ENCODE measurements at places on chromosomes 7 and 10. TPM values are rescaled to one million over a fixed set of nuclear protein-coding genes. Genes with fewer than 3 reads are reported as not detected.

SPDYE6 gene
- polyA plus RNA-seq = not detected

GRCh38 chr10:128494665-128495064 lies 368.4 kb upstream of the MKI67 start:
- no peak overlapping the region for H3K4me3 ChIP-seq
- H3K27me3 ChIP-seq = no peaks in the 10 kb centered on the region
- no peak for DNase-seq
- no peaks in the 10 kb centered on the region for H3K36me3 ChIP-seq

GRCh38 chr10:118621304-118621942 lies 26.0 kb upstream of the PRLHR start:
- no peaks in the 10 kb centered on the region for H3K36me3 ChIP-seq
- H3K4me3 ChIP-seq = no peak overlapping the region
- H3K27ac ChIP-seq = no peak overlapping the region
- no peaks in the 10 kb centered on the region for H3K4me1 ChIP-seq

DNA sequence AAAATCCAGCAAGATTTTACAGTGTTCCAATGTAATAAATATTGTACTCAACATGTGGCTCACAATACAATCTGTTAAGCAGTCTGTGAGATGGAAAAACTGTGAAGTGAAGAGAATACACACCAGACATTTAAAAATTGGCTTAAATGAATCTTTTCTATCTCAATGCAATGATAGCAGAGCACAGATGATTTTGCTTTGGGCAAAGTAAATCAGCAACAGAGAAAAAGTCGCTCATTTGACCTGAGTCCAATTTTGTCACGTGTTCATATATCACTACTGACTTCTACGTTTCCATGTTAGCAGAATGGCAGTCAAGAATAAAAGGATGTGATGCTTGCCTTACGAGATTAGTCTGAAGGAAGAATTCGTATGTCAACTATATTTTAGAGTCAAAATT lies 506.7 kb downstream of the POM121L12 start:
- no peak overlapping the region for H3K4me3 ChIP-seq
- no peaks in the 10 kb centered on the region for H3K4me1 ChIP-seq
- H3K27me3 ChIP-seq = no peaks in the 10 kb centered on the region

GIMAP6 gene
- 166 TPM for polyA plus RNA-seq

- no peak overlapping the region for H3K4me3 ChIP-seq
- H3K36me3 ChIP-seq = no peaks in the 10 kb centered on the region
- H3K27ac ChIP-seq = no peak overlapping the region
- peaks cover 16% of the 10 kb centered on the region for H3K4me1 ChIP-seq
These were observed 10.7 kb upstream of the NT5C3A start for GRCh38 chr7:33073243-33073642.
